Right ventricle myocardium superior (tissue), 1 donor: ENCODE measurements at places on chromosomes 6 and 20.
A peak's percentile ranks its signal among the peaks of the same experiment; 100 is the strongest.

DNA sequence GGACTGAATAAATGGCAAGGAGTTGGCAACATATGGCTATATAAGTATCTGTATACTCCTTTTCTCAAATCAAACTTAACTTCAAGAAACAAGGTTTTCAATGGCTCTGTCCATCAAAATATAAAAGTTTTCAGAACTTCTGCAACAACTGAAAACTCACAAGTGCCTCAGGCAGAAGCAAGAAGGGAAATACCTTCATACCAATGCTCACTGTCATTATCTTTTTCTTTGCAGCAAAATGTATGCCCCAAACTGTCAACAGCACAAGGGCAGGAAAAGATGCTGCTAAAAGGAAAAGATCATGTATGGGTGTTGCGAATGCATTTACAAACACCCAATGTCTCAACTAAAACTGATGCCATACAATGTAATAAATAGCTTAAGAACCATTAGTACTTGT is 45.9 kb downstream of the PTPRK start:
- DNase-seq: no peak

GRCh38 chr6:84062519-84063154 is 29.1 kb downstream of the MRAP2 start:
- DNase-seq: no peak

- no peak for DNase-seq
These were observed 307.1 kb upstream of the RNF24 start for GRCh38 chr20:4322499-4322898.

- no peak for DNase-seq
These were observed 42.9 kb downstream of the GRM1 start for GRCh38 chr6:146071781-146072180.

DNA sequence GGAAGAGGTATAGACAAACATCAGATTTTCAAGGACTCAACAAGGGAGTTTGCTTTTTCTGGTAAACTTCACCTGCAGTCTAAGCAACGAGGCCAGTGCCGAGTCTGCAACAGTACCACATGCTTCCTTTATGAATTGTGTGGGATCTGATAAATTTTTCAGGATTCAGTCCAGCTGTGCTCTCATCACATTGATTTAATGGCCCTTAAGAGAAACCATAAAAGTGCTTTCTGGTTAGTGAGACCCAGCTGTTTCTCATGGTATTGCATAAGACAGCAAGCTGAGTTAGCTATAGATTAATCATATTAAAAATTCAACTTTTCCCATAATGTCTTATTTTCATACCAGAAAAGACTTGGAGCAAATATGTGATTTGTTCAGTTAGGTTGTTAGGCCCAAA is 291.4 kb downstream of the CENPW start:
- no peak for DNase-seq

- DNase-seq: no peak
These were observed 80.6 kb upstream of the MBOAT1 start for GRCh38 chr6:20292905-20293304.

GRCh38 chr6:41706876-41707564 is 28.4 kb downstream of the TFEB start:
- DNase-seq: peak; percentile 61

- no peak for DNase-seq
These were observed 544 bp upstream of the HLA-C start for GRCh38 chr6:31272436-31272835.

GRCh38 chr6:40931931-40932330 is 107.1 kb downstream of the UNC5CL start:
- DNase-seq: no peak
